ENCODE measurements at places on chromosomes 6 and 20.

DNA sequence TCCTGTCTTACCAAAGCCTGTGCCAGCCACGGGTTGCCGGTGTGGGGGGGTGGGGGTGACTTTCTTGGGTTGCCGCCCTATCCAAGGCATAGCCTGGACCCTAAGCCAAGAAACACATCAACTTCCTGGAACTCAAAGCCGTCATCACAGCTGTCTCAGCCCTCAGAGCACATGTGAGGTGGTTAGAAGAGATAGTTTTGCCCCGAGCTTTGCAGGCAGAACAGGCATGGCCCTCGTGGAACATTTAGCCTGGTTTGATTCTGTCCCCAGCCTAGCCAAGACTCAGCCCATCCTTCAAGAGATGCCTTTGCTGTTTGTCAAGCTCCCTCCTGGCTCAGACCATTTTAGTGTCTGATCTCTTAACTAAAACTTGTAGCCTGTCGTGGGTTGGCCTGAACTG lies 64.9 kb downstream of the RREB1 start:
- DNase-seq, result no peak

GRCh38 chr6:42935322-42935721 lies 6.0 kb downstream of the CNPY3 start:
- no peak for DNase-seq

DNA sequence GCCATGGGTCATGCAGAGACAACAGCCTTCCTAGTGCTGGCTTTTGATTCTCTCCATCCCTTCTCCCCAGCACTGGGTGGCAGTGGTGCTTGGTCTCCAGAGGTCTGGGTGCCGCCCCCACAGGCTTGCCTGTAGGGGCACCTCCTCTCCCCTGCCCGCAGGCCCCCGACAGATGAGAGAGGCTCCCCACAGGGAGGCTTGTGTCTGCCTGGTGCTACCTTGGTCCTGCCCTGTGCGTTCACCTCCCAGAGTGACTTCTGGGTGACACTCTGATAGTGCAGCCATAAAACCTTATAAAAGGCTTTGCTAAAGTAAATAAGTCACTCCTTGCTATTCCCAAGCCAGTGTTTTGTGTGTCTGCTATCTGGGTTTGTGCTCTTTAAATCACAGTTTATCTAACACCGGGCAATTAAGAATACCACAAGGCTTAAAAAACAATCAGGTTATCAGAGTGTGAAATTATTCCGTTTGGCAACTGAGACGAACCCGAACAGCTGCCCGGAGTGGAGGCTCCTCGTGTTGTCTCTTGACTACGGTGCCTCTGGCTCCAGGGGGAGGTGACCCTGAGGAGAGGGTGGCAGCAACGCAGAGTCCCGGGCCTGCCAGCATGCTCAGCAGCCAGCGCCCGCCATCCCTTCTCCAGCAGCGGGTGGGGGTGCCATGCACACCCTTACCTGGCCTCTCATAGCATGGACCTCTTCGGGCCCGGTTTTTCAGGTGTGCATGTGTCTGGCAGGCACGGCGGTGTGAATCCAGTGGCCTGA lies 5.4 kb upstream of the C20orf204 start:
- DNase-seq, result no peak

GRCh38 chr6:142896732-142897131 lies 48.2 kb downstream of the HIVEP2 start:
- no peak for DNase-seq

DNA sequence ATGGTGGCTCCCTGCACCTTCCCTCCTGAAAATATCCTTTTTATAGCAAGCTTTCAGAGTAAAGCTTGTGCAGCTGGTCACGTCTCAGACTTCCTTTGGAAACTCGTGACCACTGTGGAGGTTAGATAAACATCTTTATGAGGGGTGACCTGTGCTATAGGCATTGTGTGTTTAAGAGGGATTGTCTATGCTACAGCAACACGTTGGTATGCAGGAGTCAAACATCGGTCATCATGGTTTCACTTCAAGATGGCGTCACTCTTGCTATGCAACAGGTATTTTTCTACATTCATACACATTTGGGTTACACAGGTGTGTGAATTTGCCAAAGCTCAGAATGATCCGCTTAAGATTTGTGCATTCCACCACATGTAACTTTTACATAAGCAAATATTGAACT lies 14.6 kb upstream of the BLCAP start:
- DNase-seq, result no peak

DNA sequence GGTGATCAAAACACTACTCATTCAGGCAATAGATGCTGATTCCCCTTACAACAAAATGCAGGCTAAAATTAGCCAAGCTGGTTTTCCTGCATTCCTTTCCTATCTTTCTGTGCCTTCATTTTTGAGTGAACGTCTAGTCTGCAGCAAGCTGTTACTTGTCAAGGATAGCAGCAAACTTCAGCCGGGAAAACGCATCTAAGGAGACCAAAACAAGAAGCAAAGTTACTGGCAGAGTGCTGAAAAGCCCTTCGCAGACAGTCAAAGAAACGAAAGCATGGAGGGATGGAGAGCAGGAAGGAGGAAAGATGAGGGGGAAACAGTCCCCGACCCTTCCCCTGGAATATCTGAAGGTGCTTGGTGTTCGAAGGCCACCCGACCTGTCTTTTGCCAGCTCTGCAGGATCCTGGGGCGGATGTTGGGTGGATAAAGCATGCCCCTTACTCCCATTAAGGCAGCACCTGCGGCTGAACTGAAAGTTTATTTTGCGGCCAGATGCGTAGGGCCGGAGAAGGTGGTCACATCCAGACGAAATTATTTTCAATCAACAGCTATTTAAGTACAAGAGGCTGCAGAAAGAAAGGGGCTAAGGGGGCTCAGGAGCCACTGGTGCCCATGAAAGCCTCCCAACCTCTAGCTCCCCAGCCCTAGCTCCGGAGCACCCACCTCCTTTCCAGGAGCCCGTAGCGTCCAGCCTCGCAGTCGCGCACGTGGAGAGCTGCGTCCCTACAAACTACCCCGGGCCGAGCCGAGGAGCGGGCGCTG lies 538 bp downstream of the FERMT1 start:
- DNase-seq, result no peak

- peak; percentile 6 for DNase-seq
Observed at GRCh38 chr6:52020945-52021570, 66.4 kb downstream of the PKHD1 start.
